Natural killer cell treated with Interleukin-12 subunit alpha and Interleukin-12 subunit beta and Interleukin-15 and Interleukin-18, amount 100 ng/mL, for 72 hours (primary cell): ENCODE measurements at places on chromosomes 6 and 20. TPM values are rescaled to one million over a fixed set of nuclear protein-coding genes. Genes with fewer than 3 reads are reported as not detected.

The KCNQ5 gene
- 3.8 TPM for total RNA-seq

The DDO gene
- total RNA-seq: 0.33 TPM

The GSTA5 gene
- not detected for total RNA-seq

The SLC52A3 gene
- total RNA-seq: not detected

The TCP11 gene
- not detected for total RNA-seq

The PDE7B gene
- total RNA-seq: 0.14 TPM

The FAXC gene
- total RNA-seq: not detected

The TBX18 gene
- not detected for total RNA-seq

The KCNK16 gene
- not detected for total RNA-seq

The CFAP61 gene
- total RNA-seq: not detected

The GJA10 gene
- total RNA-seq: not detected

The SLC22A1 gene
- total RNA-seq: 11.0 TPM

The LPIN3 gene
- 0.21 TPM for total RNA-seq

The ULBP2 gene
- 4.0 TPM for total RNA-seq

The CD93 gene
- total RNA-seq: 16.8 TPM

The SRF gene
- total RNA-seq: 70.4 TPM

The TBXT gene
- not detected for total RNA-seq

The KLC4 gene
- 12.3 TPM for total RNA-seq

The CLIC5 gene
- total RNA-seq: 0.38 TPM

The C6orf163 gene
- total RNA-seq: 3.4 TPM

The FAM120B gene
- 28.0 TPM for total RNA-seq

The RIN2 gene
- total RNA-seq: not detected

The TREML2 gene
- 8.1 TPM for total RNA-seq

The DEFB110 gene
- total RNA-seq: not detected

The CSE1L gene
- 108 TPM for total RNA-seq

The ULBP3 gene
- 0.98 TPM for total RNA-seq

The HLA-DMA gene
- total RNA-seq: 16.9 TPM

The GNL1 gene
- 70.5 TPM for total RNA-seq

The CEP43 gene
- 35.1 TPM for total RNA-seq

The RHAG gene
- total RNA-seq: not detected

The MYLK2 gene
- 1.8 TPM for total RNA-seq

The CALHM5 gene
- not detected for total RNA-seq
